ENCODE measurements at places on chromosomes 7 and 10.

DNA sequence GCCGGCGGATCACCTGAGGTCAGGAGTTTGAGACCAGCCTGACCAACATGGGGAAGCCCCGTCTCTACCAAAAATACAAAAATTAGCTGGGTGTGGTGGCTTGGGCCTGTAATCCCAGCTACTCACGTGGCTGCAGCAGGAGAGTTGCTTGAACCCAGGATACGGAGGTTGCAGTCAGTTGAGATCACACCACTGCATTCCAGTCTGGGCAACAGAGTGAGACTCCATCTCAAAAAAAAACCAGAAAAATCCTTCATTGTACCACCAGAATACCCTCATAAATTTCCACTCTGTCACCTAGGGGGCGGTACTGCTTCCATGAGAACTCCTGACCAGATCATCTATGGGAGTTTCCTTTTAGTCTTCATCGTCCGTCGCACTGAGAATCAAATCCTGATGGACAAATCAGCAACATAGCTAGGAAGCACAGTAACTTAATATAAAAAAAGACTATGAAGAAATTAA, 225.8 kb upstream of the KLF14 start:
- DNase-seq, result peak; percentile 64

- no peak for DNase-seq
Observed at GRCh38 chr7:95047291-95047690, 139.9 kb downstream of the PPP1R9A start.

DNA sequence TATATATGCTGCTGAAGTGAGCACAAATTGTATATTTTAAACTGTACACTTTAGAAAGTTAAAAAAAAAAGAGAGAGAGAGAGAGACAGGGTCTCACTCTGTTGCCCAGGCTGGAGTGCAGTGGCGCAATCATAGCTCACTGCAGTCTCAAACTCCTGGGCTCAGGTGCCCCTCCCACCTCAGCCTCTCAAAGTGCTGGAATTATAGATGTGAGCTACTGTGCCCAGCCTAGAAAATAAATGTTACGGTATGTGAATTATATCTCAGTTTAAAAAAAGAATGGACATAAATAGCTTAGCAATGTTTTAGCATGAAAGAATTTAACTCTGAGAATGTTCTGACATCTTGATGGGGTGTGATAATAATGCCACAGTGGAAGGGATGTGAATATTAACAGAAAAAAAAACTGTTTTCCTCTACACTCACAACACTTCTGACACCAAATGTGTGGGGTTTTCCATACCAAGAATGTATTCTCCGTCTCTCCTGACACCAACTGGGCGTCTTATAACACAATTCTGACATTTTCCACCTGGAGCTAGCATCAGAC, 162.1 kb downstream of the PLCE1 start:
- peak; percentile 13 for DNase-seq

GRCh38 chr10:86673827-86674581, 5.7 kb downstream of the LDB3 start:
- DNase-seq, result no peak

Measured in GM04503 (cell line).